Dorsolateral prefrontal cortex (tissue), 122 donors: ENCODE measurements at places on chromosomes 4 and X.
A peak's percentile ranks its signal among the peaks of the same experiment; 100 is the strongest.

- DNase-seq: peak; percentile 80
Measured at GRCh38 chr4:103306870-103307375, 108.8 kb upstream of the CENPE start.

DNA sequence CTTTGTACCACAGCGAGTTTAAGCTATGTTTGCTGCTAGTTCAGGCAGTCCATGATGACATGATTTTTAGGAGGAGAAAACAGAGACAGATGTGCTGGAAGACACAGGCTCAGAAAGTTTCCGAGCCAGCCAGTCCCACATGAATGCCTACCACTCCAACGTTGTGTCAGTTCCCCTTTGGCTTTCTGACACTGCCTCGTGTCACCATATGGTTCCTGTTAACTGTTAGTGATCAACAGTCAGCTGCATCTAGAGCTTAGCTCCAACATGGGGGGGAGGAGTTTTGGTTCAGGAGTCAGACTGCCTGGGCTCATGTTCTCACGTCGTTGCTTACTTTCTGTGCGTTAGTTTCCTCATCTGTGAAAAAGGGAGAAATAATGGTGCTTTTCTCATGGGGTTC lies 343.7 kb downstream of the MID1IP1 start:
- no peak for DNase-seq

DNA sequence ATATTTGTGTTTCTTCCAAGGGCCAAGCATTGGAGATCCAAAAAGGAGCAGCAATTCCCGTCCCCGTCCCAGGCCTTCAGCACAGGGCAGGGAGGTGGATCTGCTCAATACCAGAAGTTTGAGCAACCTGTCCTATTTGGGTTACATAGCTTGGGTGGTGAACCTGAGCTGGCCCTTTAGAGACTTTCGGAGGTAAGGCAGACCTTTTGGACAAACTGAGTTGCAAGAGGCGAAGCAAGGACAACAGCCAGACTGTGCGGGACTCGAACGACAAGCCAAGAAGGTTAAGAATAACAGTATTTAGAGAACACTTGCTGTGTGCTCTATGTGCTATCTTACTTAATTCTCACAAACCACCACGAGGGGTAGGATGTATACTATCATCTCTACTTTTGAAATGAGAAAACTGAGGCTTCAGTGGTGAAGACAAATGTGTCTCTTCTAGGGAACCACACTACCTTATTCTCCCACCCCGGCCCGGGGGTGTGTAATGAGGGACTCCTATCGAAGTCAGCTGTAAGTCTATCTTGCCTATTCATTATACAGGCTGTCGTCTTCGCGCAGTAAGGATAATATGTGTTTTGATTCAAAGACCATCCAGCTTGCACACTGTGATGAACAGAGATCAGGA lies 1.3 kb downstream of the NOP14 start:
- no peak for DNase-seq

- no peak for DNase-seq
Measured at GRCh38 chrX:154431341-154431740, 2.9 kb downstream of the ATP6AP1 start.
